Ecto neural progenitor cell (in vitro differentiated cells): ENCODE measurements at places on chromosomes 11 and 22.

DNA sequence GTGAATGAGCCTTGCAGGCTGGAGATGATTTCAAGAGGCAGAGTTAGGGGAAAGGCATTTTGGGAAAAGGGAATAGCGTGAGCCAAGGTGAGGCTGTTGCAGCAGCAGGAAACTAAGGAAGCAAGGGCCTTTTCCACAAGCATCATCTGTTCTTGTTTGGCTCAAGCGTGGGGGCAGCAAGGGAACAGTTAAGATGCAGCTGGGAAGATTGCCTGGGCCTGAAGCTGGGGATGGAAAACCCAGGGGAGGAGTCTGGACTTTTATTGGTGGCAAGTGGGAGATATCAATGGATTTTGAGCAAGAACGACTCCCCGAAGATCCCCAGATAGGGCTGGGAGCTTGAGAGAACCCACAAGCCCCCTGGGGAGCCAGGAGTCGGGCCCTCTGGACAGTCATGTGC lies 27.3 kb upstream of the PICK1 start:
- no peak for DNase-seq

GRCh38 chr22:39432361-39432811 lies 24.4 kb upstream of the MGAT3 start:
- DNase-seq: no peak

DNA sequence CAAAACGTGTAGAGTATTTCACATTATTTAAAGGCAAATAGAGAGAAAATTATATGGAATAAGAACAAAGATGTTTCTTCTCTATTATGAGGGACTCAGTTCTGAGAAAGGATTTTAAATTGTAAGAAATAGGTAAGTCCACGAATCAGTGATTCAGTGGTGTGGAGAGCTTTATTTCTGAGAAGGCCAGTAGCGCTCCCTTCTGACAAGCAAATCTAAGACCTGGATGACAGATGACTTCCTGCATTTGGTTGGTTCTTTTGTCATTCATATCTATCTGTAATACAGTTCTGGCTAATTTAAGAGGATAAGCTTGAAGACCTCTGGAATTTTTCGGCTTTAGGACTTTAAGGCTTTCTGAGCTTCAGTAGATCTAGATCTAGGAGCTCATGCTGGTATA lies 7.0 kb downstream of the CD3E start:
- no peak for DNase-seq

GRCh38 chr22:22691716-22692701 lies 47.6 kb downstream of the GGTLC2 start:
- no peak for DNase-seq

DNA sequence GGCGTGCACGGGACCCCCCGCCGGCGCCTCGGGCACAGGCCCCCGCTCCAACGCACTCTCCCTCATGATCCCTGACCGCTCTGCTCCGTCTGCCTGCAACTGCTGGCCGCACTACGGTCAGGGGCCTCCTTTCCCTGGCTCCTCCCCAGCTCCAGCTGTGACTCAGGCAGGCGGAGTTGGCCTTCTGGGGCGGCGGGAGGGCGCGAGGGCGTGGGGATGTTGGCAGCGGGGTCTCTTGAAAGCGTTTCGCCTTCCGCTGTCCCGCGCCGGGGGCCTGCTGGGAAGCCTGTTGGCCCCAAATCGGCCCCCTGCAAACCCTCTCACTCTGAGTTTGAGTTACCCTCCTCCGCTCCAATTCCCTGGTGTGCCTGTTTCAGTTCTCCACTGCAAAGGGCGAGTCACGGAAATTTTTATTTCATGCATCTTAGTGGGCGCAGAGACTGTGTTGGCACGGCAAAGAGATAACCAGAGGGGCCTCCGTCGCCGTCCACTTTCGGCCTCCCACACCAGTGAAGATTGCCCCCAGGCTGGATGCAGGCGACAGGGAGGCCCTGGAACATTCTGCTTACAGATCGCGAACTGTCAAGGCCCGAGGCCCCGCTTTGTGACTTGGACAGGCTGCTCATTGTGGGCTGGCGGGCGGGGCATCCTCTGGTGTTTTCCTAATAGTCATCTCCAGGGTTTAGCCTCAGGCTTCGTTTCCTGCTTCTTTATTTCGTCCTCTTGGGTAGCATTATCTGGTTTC lies at the start of gene CAVIN3:
TSS of gene CAVIN3 (minus strand) at position 91 of the 745 bp plus-strand sequence. CDS start at position 66, 25 bp downstream.
- peak; percentile 82 for DNase-seq

DNA sequence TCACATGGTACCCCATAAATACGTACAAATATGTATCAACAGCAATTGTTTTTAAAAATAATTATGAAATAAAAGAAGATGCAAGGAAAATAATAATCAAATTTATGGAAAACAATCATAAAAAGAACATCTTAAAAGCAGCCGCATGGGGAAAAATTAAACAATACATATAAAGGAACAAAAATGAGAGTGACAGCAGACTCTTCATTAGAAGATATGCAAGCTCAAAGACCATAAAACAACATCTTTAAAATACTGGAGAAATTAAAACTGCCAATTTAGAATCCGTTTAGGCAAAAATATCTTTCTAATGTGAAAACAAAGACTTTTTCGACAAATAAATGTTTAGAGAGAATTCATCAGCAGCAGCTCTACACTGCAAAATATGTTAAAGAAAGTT lies 190.6 kb upstream of the C11orf58 start:
- DNase-seq: no peak

DNA sequence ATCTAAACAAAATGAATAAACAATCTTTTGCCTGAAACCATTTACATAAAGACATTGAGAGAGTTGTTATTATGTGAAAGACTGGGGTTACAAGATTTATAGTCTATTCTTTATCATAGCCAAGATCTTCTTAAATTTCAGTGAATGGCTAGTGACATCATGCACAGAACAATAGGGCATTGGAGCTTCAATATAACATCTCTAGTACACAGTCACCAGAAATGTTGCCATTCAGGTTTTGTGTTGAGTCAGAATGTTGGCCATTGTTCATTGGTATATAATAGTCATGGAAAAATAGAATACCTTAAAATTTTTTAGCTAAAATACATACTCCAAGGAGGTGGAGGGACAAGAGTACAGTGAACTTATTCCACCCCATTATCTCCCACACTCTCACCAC lies 44.3 kb downstream of the SLC5A12 start:
- no peak for DNase-seq

DNA sequence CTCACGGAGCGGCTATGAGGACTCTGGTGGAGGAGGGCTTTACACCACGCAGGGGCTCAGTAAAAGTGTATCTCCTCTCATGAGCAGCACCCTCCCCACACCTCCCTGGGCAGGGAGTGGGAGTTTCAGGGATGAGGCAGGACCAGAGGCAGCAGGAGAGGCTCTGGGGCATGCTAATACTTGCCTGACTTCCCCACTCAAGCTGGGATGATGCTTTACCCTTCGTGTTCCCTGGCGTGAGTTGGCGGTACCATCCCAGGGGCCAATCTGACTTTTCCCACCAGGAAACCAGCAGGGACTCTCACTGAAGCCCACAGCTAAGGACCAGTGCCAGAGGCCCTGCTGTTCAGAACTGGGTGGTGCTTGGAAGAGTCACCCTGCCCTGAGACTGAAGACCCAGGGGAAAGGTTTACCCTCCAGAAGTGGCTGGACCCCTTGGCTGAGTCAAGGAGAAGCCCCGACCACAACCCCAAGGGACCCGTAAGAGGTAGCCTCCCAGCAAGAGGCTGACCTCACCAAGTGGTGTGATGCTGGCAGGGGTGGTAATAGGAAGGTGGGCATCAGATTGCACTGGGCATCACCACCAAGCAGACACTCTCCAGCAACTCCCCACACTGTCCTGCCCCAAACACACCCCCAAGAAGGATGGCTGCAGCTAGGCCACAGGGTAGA lies 65.6 kb downstream of the THAP12 start:
- no peak for DNase-seq

DNA sequence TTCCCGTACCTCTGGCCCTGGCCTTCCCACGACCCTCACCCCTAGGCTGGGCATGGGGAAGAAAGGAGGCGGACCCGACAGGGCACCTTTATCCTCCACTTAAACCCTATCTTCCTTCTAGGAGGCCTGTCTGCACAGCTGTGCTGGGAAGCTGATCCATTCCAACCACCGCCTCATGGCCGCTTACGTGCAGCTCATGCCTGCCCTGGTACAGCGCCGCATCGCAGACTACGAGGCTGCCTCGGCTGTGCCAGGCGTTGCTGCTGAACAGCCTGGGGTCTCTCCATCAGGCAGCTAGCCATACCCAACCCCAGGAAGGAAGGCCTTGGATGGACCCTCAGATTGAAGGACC lies 599 bp downstream of the TIMM10B start:
- DNase-seq: no peak

GRCh38 chr11:12077535-12078280 lies 32.7 kb upstream of the MICAL2 start:
- no peak for DNase-seq

- no peak for DNase-seq
These were observed 6.9 kb upstream of the TOMM22 start for GRCh38 chr22:38674888-38675287.

DNA sequence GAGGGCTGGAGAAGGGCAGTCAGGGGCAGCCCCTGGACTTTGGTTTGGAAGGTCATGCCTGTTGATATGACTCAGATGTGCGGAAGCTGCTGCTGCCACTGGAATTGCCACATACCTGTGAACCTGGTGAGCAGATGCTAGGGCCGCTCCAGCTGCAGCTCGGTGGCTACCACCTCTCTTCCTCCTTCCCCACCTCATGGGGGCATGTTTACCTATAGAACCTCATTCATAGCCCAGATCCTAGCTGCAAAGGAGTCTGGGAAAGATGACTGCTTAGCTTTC lies 17.5 kb upstream of the TSPAN18 start:
- no peak for DNase-seq

GRCh38 chr11:110986016-110986415 lies 259.5 kb upstream of the POU2AF2 start:
- DNase-seq: no peak

- no peak for DNase-seq
These were observed 379 bp upstream of the RAB38 start for GRCh38 chr11:88175569-88176075.

DNA sequence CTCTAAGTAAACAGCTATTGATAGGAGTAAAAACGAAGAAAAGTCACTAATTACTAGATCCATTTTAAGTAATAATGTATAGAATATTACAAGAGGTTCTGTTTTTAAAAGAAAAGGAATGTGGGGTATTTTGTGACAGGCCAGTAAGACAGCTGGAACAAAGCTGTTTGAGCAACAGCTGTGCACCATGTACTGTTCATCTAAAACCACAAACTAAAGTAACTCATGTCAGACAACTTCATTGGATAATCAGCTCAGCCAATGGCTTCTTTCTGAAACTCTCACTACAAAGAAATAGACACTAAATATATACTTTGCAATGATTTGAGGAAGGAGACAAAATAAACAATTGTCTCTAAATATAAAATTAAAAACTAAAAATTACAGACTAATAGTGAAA lies 16.1 kb downstream of the RRAS2 start:
- DNase-seq: no peak

GRCh38 chr22:42364604-42365110 lies 67.5 kb downstream of the NFAM1 start:
- no peak for DNase-seq

DNA sequence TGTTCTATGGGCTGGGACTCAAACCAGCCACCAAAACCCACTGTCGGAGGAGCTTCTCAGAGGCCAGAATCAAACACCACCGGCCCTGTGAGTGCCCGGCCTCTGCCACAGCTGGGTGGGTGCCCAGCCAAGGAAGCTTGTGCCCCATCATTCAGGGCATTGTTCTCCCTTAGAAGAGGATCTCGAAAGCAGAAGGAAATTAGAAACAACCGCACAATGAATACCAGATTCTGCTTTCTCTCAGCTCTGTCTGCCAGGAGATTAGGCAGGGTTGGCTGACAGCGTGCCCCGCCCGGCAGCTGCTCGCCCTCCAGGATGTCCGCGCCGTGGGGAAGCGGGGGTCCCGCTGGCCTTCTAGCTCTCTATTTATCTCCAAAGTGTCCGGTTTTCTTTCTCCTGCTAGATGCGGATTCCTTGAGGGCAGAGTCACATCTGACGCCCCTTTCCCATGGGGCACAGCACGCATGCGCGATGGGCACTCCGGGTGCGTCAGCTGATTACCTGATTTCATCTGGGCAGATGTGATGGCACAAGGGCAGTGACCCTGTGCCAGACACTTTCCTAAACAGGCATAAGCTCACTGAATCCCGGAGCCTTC lies 25.5 kb downstream of the SCGB1A1 start:
- no peak for DNase-seq

GRCh38 chr11:45017329-45017728 lies 66.6 kb upstream of the TP53I11 start:
- DNase-seq: peak; percentile 49

DNA sequence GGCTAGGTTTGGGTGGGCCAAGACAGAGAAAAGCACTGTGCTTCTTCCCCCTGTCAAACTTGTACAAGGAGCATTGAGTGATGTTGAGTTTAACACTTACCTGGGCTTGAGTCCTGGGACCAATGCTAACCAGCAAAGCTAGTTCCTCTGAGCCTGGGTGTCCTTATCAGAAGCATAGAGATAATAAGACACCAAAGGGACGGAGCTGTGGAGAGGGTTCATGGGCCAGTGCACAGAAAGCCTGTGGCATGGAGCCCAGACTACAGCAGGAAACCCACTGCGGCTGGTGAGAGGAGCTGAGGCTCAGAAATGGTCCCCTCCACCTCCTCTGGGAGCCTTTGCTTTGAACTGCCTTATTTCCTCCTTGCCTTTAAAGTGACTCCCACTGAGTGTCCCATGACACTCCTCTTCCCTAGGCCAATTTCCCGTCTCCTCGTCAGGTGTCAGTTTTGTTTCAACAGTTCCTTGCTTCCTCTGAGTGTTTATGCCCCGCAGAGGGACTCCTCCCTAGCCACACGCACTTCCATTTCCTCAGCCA lies 9.4 kb downstream of the SLCO2B1 start:
- no peak for DNase-seq

- DNase-seq: no peak
These were observed 18.7 kb downstream of the MRGPRX4 start for GRCh38 chr11:18191376-18191775.

- no peak for DNase-seq
These were observed 1.4 kb downstream of the SH3BP1 start for GRCh38 chr22:37640591-37641560.

- no peak for DNase-seq
These were observed 26.2 kb downstream of the SHISA8 start for GRCh38 chr22:41888627-41889200.

- no peak for DNase-seq
These were observed 8.3 kb upstream of the IGSF9B start for GRCh38 chr11:133965031-133965601.

GRCh38 chr11:58179648-58180047 lies 9.2 kb upstream of the OR9Q2 start:
- no peak for DNase-seq

GRCh38 chr22:26797910-26798309 lies 140.5 kb downstream of the MIAT start:
- no peak for DNase-seq
